ENCODE measurements at places on chromosomes 1 and 21.

DNA sequence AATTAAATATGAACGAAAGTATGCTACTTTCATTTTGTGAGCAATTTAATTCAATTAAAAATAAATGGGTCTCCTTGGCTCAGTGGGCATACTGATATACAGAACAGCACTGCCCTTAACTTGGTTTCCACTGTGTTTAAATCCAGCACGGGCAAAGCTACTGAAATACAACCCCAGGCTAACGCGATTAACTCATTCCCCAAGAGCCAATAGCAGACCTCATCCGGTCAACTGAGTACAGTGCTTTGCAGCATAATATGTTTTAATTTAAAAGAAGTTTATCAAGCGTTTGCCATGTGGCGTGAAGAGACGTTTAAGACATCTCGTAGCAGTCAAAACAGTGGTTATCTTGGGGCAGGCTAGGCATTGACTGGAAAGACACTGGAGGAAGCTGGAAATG lies 118.6 kb downstream of the PROX1 start:
- no peak for DNase-seq

- no peak for DNase-seq
Measured at GRCh38 chr1:154208677-154209388, 2.7 kb upstream of the CFAP141 start.

GRCh38 chr21:22889445-22889844 lies 1891.2 kb downstream of the NCAM2 start:
- DNase-seq: no peak

- DNase-seq: no peak
Measured at GRCh38 chr1:150696162-150696561, 792 bp downstream of the GOLPH3L start.

DNA sequence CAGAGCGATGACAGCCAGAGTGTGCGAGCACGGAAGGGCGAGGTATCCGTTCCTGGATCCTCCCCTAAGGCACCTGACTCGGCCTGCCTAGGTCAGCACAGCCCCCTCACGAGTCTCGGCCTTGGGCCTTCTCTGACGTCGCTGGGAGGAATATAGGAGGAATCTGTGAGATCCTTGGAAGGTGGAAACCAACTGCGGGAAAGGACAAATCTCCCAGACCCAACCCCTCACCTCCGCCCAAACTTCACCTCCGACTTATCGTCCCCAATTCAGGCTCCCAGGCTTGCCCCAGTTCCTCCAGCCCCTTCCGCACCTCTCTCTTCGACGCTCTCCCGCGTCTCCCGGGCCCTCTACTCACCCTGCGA lies 494 bp downstream of the APH1A start:
- no peak for DNase-seq

Data from cerebellar nuclear complex (tissue), 1 donor.